Stimulated activated CD4-positive, alpha-beta T cell treated with anti-CD3 and anti-CD28 coated beads, Interleukin-1b, Interleukin-23, amount 100 ng/mL, for 1 hour (primary cell): ENCODE measurements at places on chromosomes 11 and 22.

GRCh38 chr22:50610581-50610980 lies 10.0 kb downstream of the MAPK8IP2 start:
- no peak for DNase-seq

- DNase-seq = no peak
These were observed 10.2 kb upstream of the APOL6 start for GRCh38 chr22:35638001-35638400.

DNA sequence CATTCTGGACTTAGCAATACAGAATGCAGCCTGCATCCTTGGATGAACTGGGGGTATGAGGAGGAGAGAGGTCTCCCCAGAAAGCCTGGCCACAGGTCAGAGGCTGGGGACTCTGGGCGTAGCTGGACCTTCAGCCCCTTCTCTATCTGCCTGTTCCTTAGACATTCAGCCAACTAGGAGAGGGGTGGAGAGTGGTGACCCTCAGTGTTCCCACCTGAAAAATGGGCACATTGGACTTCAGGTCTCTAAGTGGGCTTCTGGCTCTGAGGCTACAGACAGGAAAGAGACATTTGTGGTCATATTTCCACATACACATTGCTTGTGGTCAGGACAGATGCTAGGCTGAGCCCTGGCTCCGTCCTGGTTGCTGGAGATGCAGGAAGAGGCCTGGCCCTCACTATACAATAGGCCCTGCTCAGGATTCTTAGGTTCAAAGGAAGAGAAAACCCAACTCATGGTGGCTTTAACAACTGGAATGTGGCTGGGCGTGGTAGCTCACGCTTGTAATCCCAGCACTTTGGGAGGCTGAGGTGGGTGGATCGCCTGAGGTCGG lies 30.1 kb upstream of the CBX7 start:
- DNase-seq = no peak

GRCh38 chr22:50700387-50701075 lies 27.9 kb downstream of the SHANK3 start:
- no peak for DNase-seq

DNA sequence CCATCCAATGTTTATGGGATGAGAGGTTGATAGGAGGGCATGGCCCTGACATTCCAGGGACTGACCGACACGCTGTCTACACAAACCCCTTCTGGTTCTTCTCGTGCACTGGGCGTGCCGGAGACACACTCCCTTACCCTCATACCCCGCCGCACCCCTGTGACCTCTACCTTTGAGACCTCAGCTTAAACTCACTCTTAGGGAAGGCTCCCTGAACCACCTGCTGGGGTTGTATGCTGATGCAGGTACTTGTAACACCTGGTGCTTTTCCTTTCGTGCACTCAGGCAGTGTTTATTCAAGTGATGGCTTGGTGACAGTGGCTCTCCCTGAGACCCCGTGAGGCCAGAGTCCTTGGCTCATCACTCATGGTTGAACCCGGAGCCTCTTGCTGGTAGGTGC lies 12.0 kb downstream of the PPARA start:
- no peak for DNase-seq
